ENCODE measurements at places on chromosomes 7 and 10.

- no peak for DNase-seq
These were observed 36.7 kb downstream of the EGFR start for GRCh38 chr7:55055479-55055878.

DNA sequence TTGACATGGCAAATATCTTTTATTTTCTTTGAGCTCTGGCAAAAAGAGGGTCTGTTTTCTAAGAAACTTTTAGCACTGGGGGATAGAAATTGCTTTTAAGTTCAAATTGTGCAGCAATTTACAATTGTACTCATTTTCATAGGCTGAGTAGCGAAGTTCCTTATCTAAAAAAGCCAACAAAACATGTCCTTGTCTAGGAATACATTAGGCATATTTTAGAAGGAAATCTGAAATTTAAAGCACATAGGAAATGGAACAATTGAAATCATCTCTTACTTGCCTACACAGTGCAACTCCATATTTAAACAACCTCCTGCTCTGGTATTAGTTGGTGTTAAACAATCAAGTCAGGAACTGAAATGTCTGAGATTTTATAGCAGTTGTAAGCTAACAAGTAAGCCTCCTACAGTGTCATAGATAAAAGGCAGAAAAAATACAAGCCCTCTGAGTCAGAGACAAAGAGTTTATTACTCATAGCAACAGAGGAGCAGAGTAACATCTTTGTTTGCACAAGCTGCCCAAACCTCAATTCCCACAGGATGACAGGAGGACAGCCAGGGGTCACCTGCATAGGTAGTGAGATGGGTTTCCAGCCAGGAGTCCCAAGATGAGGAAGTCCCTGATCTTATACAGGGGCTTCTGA, 280.2 kb upstream of the HGF start:
- DNase-seq, result no peak

- DNase-seq, result no peak
These were observed 785 bp downstream of the WDR86 start for GRCh38 chr7:151408839-151409666.

DNA sequence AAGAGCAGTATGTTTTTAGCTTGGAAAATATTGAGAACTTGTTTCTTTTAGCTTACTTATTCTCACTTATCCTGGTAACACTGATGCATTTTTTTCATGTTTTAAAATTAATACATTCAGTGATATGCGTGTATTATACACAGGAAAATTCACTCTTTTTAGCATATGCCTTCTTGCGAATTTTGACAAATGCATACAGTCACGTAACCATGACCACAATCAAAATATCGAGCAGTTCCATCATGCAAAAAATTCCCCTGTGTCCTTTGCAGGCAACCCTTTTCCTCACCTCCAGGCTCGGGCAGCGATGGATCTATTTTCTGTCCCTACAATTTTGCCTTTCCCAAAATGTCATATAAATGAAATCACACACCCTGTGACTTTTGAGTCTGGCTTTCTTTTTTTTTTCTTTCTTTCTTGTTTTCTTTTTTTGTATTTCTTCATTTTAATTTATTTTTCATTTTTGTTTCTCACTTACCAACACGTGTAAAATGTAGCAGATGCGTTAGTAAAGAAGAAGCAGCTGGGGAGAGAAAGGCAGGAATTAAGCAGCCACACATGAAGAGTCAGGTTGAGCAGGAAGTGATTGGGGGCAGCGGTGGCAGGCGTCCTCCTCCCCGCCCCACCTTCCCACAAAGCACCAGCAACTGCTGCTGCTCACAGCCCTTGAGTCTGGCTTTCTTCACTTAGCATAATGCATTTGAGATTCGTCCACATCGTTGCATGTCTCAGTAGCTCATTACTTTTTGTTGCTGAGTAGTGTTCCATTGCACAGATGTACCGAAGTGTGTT, 29.9 kb downstream of the ADRB1 start:
- no peak for DNase-seq

DNA sequence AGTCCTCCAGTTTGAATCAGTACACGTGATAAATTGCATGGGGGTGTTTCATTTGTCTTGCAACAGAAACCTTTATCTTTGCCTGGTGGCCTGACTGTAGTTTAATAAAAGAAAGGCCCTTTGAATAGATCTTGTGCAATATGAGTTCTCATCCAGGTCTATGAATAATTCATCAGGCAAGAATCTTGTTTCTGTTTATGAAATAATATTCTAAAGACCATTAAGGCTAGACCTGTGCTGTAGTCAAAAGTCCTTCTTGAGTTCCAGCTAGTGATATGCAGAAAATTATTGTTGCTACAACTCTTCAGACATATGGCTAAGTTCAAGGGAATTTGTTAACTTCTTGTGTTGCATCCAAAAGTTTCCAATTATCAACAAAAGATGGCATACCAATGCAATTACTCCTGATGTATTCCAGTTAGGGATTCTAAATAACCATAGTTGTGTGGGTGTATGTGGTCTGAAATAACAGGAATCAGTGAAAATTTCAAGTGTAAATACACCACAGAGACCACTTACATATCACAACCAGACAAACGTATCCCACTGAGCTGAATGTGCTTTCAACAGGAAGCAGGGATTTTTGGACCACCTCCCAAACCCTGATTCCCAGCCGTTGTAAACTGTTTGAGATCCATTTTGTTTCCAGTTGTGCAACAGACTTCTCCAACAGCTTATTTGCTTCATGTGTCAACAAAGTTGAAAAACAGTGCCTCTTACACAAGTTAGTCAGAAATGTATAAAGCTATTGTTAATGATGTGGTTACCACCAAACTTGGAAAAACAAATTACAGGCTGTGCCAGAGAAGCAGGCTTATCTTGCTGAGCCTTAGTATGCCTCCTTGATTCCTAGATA, 54.7 kb upstream of the BICC1 start:
- DNase-seq, result no peak

DNA sequence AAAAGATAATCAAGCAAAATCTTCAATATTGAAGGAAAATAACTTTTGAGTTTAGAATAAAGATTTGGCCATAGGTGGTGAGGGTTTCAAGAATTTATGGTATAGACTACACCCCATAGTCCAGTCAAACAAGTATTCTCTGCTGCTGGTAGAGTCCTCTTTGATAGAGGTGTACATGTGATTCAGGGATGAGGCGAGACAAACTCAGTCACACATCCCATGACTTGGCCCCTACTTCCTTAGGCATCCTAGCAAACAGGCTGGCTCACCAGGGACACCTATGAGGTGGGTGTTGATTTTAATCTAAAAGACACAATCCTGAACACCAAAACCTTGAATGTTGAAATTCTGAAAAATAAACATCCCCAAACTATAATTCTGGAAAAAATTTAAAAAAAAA, 78.1 kb upstream of the SLC25A13 start:
- no peak for DNase-seq

GRCh38 chr7:77867537-77867865, 68.9 kb downstream of the PHTF2 start:
- DNase-seq, result no peak

DNA sequence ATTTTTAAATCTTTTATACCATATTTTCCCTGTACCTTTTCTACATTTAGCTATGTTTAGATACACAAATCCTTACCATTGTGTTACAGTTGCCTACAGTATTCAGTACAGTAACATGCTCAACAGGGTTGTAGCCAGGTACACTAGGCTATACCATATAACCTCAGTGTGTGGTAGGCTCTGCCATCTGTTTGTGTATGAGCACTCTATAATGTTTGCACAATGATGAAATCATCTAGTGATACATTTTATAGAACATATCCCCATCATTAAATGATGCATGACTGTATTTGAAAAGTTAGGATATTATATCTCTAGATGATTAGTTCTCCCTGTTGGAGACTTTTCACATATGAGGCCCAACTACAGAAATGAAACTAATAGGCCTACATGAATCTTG, 188.6 kb downstream of the STK31 start:
- DNase-seq, result no peak

DNA sequence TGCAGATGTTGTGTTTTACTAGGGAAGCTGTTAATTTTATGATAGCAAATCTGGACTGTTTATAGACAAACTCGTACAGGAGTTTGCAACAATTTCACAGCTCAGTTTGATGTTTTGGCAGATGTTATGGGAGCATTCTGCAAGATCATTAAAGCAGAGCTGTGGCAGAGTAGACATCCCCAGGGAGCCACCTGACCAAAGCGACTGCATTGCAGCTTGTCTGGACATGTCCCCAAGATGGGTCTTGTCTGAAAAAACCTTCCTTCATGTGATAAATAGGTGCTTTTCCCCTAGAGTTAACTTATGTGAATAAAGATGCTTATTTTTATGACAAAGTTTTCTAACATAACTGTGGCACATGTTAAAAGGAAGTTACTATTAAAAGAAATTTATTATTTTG, 91.2 kb upstream of the GPR141 start:
- no peak for DNase-seq

DNA sequence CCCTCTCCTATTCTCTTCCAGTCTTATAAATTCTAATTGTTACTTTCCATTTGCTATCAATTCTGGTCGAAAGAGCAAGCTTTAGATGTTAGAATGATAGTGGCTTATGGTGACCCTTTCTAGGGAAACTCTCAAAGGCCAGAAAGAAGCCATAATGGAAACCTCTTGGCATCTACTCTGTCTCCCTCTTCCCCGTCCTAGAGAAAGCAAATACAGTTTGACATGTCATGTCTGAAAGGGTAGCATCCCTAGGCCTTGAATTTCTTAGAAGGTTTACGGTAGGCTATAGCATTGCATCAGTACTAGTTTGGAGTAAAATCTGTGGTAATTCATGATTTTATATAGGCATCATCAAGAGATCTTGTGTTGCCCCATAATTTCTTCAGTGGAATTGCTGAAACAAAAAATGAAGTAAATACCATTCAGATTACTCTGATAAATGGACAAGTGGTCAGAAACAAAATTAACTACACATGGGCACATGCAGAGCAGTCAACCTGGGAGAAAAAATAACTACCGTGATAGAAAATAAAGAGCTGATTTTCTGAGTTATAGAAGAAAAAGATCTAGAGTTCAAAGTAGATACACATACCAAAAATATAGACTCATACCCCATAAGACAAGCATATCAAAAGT, 4.4 kb downstream of the PRKAR2B start:
- DNase-seq, result no peak

DNA sequence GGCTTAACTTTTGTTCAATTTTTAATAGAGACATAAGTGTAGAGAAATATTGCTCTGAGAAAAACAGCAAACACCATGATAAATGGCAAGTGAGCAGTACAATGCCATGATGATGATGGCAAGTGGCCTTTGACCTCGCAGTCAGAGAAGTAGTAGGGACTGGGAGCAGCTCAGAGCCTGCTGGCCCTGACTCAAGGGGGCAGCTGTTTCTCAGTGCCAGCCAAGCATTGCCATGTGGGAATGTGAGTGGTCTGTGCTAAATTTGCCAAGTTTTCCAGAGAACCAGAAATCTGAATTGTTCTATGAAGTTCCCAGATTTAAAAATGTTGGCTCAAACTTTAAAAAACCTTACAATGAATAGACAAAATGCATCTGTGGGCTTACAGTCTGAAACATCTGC, 187.9 kb downstream of the BICC1 start:
- DNase-seq, result no peak

GRCh38 chr7:78716876-78717275, 736.6 kb downstream of the MAGI2 start:
- DNase-seq, result no peak

DNA sequence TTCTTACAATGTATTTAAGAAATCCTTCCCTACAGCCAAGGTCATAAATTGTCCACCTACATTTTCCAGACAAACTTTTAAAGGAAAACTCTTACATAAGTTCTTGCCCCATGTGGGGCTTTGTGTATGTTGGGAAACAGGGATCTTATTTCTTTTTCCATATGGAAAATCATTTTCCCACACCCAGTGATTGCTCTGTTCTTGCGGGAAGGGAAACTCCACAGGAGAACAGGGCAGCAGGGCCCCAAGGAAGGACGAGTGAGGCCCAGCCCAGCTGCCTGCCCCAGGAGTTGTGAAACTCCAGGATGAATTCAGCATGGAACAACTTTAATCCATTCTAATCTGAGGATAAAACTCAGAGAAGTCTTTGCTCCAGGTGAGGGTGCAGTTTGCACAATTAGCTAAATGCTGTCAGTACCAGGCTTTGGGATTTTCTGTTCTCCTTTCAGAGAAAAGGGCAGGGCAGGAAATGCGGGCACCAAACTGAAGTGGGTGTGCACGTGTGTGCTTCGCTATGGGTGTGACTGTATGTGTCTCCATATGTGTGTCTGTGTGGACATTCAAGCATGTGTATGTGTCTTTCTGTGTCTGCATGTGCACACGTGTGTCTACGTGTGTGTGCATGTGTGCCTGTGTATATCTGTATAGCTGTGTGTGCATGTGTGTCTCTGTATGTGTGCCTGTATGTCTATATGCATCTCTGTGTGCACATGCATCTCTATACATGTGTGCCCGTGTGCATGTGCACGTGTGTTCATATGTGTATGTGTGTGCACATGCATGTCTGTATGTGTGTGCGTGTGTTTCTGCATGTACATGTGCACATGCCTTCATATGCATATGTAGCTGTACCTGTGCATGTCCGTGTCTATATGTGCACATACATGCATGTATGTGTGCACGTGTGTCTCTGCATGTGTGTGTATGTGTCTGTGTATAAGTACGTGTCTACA, 102.0 kb upstream of the FAM20C start:
- DNase-seq, result no peak

DNA sequence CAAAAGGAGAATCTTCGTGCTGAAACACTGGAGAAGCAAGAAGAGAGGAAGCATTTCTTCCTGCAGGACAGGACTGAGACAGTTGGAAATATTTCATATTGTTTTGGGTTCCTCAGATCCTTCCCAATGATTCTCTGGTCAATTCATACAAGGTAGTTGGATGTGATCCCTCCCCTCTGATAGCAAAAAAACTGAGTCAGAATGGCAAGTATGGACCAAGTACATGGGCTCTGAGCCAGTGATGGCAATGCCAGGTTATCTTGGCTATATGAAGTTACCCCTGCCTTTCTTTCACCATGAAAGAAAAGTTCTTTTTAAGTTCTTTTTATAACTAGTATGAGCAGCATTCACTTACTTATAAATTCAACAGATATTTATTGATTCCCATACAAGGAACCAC, 124.4 kb upstream of the PTPRZ1 start:
- no peak for DNase-seq

DNA sequence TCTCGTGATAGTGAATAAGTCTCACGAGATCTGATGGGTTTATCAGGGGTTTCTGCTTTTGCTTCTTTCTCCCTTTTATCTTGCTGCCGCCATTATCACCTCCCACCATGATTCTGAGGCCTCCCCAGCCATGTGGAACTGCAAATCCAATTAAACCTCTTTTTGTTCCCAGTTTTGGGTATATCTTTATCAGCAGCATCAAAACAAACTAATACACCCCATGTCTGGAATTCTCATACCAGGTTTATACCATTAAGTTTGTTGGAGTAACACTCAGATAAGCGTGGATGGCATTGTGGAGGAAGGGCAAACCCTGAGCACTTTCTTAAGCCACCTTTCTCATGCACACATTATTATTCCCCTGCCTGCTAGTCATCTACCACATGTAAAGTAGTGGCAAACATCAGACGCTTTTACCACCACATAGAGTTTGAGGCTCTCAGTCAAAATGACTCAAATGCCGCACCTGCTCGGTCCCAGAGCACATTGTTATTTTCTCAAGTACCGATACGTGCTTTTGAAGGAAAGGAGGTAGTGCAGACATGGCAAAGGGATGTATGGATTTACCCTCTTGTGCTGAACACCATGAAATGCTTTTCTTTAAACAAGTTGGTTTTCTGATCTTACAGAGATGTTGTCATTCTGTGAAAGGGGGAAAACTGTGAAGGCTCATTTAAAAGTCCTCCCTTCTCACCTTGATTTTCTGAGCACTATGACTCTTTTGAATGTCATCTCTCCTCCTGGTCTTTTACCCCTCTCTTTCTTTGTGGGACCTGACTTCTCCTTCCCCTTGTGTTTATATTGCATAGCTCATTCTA, 429.7 kb downstream of the EXOC4 start:
- no peak for DNase-seq

All from coronary artery (tissue), 2 donors.